ENCODE measurements at places on chromosomes 6 and 20. TPM values are rescaled to one million over a fixed set of nuclear protein-coding genes. Genes with fewer than 3 reads are reported as not detected.

Gene ATP6V1G2
- 1.1 TPM for total RNA-seq

DNA sequence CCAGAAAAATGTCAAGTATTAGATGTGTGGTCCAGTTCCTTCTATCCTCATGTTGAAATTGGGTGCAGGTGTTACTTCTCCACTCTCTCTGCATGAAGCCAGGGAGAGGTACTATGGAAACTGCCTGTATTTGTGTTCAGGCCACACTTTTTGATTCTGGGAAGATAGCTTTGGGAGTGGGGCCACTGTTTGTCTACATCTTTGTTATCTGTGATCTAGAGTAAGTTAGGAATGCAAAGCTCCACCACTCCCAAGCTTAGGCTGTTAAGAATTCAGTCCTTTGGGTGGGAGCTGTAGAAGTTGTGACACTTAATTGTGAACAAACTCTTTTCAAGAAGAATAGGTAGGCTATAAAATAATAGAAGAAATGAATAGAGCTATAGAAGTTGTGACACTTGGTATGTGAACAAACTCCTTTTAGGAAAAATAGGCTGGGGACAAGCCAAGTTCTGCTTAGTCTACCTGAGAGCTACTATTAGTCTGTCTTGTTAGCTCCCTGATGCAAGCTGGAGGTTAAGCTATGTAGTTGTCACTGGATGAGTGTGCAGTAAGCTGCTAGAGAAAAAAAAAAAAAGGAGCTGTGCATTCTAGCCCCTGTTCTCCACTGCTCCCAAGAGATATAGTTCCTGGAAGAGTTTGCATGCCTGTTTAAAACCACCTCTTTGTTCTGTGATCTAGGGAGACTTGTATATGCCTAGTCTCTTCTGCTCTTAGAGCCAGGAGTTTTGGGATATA, 7.1 kb upstream of the GFRAL start:
- DNase-seq = no peak

Gene SAMD5
- total RNA-seq = 0.39 TPM

GRCh38 chr6:26394289-26394688, 7.8 kb upstream of the BTN3A1 start:
- no peak for DNase-seq

DNA sequence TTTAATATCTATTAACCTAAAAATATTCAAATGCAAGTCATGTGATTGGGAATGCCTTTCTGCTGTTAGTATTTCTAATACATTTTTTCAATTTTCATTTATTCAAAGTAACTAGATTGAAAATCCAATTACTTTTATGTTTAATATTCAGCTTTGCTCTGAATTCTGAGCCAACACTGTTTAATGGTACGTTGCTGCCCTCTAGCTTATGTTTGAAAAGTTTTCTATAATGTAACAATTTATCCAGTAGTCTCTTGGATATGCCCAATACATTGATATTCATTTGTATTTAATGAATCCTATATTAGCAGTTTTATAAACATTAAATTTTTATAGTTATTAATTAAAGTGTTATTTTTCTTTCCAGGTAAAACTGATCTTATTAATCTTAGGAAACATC, 47.4 kb downstream of the LGSN start:
- DNase-seq = no peak

DNA sequence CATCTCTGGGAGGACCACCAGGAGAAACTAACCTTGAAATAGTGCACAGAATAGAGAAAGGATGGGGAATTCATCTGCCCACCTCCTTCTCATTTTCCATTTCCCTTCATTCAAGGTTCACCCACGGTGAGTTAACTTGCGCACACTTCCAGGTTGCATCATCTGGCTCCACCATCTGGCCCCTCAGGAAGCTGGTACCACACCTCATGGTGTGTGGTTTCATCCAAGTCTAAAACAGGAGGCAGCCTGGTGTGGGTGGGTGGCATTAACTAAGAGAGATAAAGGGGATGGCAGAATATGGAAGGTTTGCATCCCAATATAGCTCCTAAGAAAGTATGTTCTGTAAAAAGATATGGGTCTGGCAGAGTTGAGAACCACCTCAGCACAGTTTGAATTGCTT, 3.8 kb downstream of the ZNF334 start:
- no peak for DNase-seq
